ENCODE measurements at places on chromosomes 2 and 18. TPM values are rescaled to one million over a fixed set of nuclear protein-coding genes. Genes with fewer than 3 reads are reported as not detected.

- no peak for DNase-seq
Measured at GRCh38 chr2:75495862-75496261, 64.9 kb downstream of the EVA1A start.

GRCh38 chr2:42192652-42193566, 23.8 kb downstream of the EML4 start:
- DNase-seq: no peak

DNA sequence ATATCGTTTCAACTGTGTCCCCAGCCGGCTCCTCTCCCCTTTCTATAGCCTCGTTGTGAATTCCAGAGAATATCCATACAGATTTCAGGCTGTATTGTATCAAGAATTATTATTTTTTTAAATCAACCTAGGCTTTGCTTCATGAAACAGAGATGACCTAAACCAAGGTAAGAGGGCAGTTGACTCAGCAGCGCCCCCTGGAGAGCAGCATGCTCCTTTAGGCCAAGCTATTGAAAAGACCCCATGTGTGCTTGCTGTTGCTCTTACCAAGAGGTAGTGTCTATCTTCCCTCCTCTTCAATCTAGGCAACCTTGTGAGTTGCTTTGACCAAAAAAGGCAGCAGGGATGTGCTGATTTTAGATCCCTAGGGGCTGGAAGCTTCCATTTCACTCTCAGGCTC, 426.7 kb upstream of the SMIM21 start:
- DNase-seq: no peak

- DNase-seq: no peak
Measured at GRCh38 chr2:177242121-177242987, 22.2 kb downstream of the NFE2L2 start.

DNA sequence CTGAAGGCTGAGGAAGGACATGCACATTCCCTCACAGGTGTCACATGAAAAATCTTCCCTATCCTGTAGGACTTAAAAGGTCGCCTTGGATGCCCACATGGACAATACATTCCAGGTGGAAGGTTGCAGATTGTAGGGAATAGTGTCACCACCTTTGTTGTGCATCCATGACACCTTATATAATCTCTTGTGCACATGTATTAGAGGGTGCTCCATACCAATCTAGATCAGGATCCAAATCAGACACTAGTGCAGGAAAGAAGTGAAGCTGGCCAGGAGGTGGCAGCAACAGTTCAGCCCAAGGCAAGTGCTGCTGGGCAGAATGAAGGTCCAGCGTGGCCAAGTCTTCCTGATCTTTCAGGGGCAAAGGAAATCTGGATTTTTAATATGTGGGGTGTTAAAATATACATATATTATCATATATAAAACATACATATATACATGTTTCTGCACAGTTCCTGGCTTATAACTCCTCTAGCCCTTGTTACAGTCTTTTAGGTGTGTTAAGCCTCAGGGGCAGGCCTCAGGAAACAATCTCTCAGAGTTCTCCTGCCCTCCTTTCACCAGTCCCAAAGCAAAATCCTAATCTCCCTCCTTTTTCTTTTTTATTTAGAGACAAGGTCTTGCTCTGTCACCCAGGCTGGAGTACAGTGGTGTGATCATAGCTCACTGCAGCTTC, 16.6 kb downstream of the NIF3L1 start:
- peak; percentile 26 for DNase-seq

DNA sequence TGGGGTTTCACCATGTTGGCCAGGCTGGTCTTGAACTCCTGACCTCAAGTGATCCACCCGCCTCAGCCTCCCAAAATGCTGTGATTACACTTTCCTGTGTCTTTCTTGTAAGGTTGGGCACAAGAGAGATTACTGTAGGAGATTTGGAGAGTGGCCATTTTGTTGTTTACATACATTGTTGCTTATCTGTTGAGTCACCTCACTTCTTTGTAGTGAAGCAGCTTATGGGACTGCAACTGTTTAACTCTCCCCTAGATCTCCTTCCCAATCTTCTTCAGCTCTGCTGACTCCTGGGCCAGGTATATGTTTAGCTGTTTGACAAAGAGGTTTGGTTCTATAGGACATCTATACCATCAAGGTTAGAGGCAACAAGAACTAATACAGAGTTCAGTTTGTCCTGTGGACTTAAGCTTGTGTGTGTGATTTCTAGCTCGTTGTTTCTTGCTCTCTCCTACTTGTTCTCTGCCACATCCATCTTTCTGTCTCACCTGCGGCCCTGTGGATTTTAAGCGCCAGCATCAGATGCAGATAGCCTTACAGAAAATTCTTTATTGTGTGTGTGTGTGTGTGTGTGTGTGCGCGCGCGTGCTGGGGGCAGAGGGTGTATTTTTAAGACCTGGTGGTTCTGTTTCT, 95.4 kb downstream of the HAUS1 start:
- DNase-seq: no peak

DNA sequence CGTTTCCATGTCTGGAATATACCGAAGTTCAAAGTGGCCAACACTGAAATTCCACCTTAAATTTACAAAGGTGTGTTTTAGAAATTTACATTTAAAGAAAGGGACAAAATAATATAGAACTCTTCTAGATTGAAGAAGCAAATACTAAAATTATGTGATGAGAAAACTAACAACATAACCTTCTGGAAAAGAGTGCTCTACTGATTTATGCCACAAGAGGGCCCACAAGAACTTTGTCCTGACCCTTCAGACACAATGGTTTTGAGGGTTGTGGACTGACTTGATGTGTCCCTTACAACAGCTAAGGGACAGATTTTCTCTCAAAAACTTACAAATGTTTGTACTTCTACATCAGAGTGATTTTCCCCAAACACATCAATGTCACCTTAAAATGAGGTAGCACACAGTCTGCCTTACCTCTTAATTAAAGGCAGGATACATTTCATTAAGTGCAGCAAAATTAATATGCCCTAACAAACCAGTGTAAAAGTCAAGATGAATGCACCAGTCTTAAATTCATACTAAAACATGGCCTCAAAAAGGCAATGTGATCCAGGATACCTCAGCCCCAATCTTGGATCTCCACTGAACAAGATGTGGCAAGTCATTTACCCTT, 36.2 kb downstream of the EIF2AK3 start:
- peak; percentile 16 for DNase-seq

GRCh38 chr2:142190805-142191204, 60.0 kb upstream of the LRP1B start:
- DNase-seq: no peak

DNA sequence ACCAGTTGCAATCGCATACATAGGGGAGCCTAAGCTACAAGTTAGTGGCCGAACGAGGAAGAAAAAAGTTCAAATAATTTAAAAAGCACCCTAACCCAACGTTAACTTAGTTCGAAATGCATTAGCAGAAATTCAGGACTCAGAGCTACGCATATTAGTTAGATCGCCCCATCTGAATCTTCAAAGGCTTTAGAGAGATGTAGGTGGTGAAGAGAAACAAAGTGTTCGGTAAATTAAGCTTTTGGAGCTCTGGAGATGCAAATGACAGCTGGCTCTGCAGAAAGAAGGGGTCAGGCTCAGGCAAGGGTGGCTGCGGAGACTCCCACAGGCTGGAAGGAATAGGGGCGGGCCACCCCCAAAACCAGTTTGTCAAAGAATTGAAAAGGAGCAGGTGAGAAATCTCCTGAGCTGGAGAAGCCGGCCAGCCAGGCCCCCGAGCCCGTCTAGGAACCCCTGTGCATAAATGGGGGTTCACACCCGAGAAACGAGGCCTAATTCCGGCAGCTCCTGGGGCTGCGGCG, 621 bp downstream of the TXNL1 start:
- no peak for DNase-seq

GRCh38 chr2:72669121-72669520, 156.7 kb downstream of the EXOC6B start:
- DNase-seq: no peak

DNA sequence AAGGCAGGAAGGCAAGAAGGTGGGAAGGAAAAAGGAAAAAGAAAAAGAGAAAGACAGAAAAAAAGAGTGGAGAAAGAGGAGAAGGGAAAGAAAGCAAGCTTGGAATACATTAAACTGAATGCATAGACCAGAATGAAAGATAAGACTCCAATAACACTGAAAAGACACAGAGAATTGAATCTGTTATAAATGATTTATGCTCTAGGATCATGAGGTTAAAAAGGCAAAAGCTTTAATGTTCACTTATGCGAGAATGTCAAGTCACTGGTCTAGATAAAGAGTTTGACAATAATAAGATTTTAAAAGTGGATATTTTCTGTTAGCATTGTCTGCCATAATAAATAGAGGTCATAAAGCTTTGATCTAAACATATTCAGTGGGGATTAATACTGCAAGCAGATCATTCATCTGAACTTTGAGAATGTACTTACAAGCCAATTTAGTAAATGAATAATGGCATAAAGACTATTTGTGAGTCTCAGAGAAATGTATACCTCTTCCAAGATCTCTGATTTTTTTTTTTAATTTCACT, 1069.2 kb upstream of the SLC39A10 start:
- DNase-seq: no peak

GRCh38 chr2:197280015-197280702, 30.4 kb downstream of the ANKRD44 start:
- no peak for DNase-seq

DNA sequence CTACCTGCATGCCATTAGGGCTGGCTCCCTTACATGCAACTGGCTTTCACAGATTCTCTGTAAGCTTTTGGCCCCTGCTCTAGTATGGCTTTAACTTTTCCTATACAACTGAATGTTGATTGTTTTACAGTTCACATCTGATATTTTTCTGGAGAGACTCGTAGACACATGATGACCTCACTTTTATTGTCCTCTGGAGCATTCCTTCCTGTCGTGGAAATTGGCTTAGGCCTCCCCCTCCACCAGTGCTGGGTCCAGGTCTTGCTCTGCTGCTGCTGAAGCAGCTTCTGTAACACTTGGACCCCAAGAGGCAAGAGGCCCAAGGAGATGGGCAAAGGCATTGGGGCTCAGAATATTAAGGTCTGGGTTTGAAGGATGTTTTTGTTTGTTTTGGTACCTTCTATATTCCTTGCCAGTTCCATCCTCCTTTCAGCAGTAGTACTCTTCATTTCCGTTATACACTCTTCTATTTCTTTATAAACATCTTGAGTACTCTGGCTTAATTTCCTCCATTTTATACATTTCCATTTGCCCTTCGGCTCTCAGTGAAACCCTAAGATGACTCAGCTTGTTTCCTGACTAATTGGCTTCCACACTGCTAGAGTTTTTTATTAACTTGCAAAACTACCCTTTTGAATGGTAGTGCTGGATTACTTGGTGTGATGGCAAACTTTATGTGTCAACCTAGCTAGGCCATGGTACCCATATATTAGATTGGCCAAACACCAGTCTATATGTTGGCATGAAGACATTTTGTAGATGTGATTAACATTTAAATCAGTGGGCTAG, 219.8 kb downstream of the CDCA7 start:
- no peak for DNase-seq

DNA sequence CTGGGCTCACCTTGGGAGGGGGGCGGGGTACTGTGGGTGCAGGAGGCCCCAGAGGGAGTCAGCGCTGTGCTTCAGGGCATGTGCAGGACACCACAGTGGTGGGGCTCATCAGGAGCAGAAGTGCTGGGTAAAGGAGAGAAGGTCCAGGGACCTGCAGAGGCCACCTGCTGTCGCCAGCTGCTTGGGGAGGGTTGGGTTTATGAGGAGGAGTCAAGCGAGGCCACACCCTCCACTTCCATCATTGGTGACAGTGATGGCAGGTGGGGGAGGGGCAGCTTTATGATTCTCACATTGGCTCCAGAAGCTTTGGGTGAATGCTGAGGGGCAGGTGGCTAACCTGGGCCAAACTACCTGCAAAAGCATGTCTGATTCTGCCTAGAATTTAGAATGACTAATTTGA, 392.6 kb downstream of the HRH4 start:
- no peak for DNase-seq

DNA sequence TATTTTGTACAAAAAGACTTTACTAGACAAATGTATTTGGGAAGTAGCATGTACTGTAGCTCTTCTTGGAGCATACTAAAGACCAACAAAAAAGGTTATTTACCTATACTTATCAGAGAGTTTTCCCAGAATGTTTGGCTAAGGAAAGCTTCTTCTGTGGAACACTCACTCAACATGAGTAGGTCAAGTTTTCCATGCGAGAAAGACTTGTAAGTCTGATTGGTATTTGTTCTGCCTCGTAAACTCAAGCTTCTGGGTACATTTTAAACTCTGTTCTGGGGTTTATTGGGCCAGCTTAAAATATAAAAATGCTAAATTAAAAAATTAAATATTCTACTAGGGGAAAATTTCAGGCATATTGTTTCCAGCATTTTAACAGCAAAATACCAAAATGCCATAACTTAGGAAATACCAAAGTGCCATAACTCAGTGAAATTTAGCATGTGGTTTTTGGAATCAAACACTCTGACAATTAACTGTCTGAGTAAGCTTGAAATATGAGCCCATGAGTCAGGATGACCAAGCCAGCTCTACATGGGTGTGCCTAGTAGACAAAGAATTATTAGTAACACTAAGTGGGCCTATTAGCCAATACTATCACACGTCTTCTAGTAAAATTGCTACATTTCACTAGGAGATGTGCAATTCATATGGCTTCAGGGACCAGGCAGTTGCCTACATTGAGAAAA, 47.3 kb upstream of the SERPINE2 start:
- no peak for DNase-seq

GRCh38 chr2:73907840-73908452, 15.1 kb downstream of the ACTG2 start:
- DNase-seq: no peak

The EN1 gene
- 0.42 TPM for total RNA-seq

The MTIF2 gene
- total RNA-seq: 22.7 TPM

The BZW1 gene
- 248 TPM for total RNA-seq

The TRIM43 gene
- total RNA-seq: not detected

The BOLL gene
- total RNA-seq: 0.22 TPM

The SNTG2 gene
- 0.50 TPM for total RNA-seq

Measured in progenitor cell of endocrine pancreas (in vitro differentiated cells).